IPS DF 6.9 (cell line): ENCODE measurements at places on chromosomes 12 and 14.

- H3K36me3 ChIP-seq: no peaks in the 10 kb centered on the region
- no peak overlapping the region for H3K27ac ChIP-seq
- no peaks in the 10 kb centered on the region for H3K4me1 ChIP-seq
- no peaks in the 10 kb centered on the region for H3K27me3 ChIP-seq
Observed at GRCh38 chr12:122348505-122348904, 74.0 kb downstream of the CLIP1 start.

DNA sequence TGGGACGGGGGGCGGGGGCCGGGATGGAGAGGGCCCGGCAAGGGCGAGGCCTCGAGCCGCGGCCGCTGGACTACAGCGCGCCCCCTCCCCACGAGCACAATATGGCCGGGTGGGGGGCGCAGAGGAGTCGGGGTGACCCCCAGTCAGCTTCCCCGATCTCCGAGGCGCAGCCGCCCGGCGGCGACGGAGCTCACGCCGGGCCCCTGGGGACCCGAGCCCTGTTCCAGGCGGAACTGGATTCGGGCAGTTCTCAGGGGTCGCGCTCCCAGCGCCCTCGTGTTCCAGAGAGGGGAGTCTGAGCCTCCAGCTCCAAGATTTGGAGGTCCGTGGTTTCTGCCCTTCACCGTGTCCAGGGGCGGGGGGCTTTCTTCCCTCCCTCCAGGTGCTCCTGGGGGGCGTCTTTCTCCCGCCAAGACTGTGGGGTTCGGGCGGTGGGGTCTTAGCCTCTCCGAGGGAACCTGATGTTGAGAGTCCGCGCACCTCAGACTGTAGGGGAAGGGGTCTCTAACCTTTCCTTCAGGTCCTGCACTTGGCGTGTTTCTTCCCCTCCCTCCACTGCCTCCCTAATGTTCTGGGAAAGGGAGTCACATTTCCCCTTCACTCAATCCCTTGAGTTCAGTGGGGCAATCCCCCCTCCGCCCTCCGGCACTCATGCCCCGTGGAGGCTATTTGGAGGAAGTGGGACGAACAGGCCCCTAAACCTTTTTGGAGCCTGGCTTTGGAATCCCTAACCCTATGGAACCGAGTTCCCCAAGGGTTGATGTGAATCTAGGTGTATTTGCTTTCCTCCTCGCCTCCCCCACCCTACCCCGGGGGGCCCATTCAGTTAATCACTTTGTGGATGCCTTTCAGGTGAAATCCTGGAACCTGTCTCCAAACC lies 584 bp downstream of the ACVR1B start:
- peaks cover 22% of the 10 kb centered on the region; the same call in 1 of the 2 replicates for H3K27me3 ChIP-seq
- no peak for DNase-seq
- H3K4me1 ChIP-seq: no peaks in the 10 kb centered on the region
- no peaks in the 10 kb centered on the region for H3K36me3 ChIP-seq

GRCh38 chr14:69044965-69045555 lies 66.0 kb upstream of the ACTN1 start:
- DNase-seq: no peak
- no peaks in the 10 kb centered on the region; the same call in 1 of the 2 replicates for H3K27me3 ChIP-seq
- H3K36me3 ChIP-seq: no peaks in the 10 kb centered on the region

- H3K27me3 ChIP-seq: no peaks in the 10 kb centered on the region
- peaks cover 10% of the 10 kb centered on the region for H3K4me1 ChIP-seq
- H3K4me3 ChIP-seq: no peak overlapping the region
- no peak overlapping the region for H3K27ac ChIP-seq
Observed at GRCh38 chr12:46389031-46389616, 16.6 kb upstream of the SLC38A2 start.

GRCh38 chr14:51145246-51145645 lies 50.3 kb upstream of the TRIM9 start:
- H3K4me3 ChIP-seq: no peak overlapping the region
- H3K4me1 ChIP-seq: no peaks in the 10 kb centered on the region
- DNase-seq: no peak
- H3K27me3 ChIP-seq: no peaks in the 10 kb centered on the region
- H3K36me3 ChIP-seq: no peaks in the 10 kb centered on the region
- H3K27ac ChIP-seq: no peak overlapping the region

GRCh38 chr12:11958221-11959091 lies 112.3 kb upstream of the BCL2L14 start:
- no peak overlapping the region for H3K27ac ChIP-seq
- no peak overlapping the region for H3K4me3 ChIP-seq
- peaks cover 2% of the 10 kb centered on the region; the same call in 1 of the 2 replicates for H3K4me1 ChIP-seq
- no peak for DNase-seq
- no peaks in the 10 kb centered on the region for H3K36me3 ChIP-seq

DNA sequence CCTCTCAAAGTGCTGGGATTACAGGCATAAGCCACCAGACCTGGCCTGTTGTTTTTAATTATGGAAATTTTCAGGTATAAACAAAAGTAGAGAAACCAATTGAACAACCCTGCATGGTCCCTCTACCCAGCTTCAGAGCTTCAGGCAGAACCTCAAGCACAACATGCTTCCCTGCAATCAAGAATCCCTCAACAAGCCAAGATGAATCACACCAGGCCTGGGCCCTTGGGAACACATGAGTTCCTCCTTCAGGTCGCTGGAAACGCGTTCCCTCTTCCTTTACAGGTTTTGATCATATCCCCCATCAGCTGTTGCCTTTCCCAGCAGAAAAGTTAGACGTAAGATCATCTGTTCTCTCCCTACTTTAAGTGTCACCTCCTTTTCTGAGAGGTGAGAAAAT lies 20.5 kb upstream of the CORO1C start:
- no peak overlapping the region for H3K4me3 ChIP-seq
- H3K27me3 ChIP-seq: no peaks in the 10 kb centered on the region
- DNase-seq: no peak
- no peaks in the 10 kb centered on the region for H3K4me1 ChIP-seq
- no peak overlapping the region for H3K27ac ChIP-seq
- H3K36me3 ChIP-seq: no peaks in the 10 kb centered on the region

DNA sequence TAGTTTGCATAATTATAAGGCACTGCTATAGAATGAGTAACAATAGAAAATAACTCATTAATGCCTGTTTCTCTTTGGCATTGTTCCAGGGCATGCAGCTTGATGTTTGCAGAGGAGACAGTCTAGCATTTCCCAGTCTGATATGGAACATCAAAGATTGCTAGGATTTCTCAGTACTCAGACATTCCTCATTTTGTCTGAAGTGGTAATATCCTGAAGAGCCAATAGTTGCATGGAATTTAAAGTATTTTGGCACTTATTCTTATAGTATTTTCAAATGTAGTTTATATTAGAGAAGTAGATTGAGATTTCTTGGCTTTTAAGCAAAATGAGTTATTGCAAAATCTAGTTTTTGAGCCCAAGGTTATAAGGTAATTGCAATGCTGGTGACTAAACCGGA lies 337.3 kb upstream of the E2F7 start:
- H3K27ac ChIP-seq: no peak overlapping the region
- DNase-seq: no peak
- H3K4me3 ChIP-seq: no peak overlapping the region
- H3K4me1 ChIP-seq: no peaks in the 10 kb centered on the region
